ENCODE measurements at places on chromosomes 13 and 19.
A peak's percentile ranks its signal among the peaks of the same experiment; 100 is the strongest.

GRCh38 chr19:18502246-18502637, 19.6 kb downstream of the ELL start:
- no peak for DNase-seq

GRCh38 chr13:40464337-40465014, 202.0 kb downstream of the FOXO1 start:
- DNase-seq = no peak

GRCh38 chr13:67554746-67555452, 324.8 kb upstream of the PCDH9 start:
- no peak for DNase-seq

DNA sequence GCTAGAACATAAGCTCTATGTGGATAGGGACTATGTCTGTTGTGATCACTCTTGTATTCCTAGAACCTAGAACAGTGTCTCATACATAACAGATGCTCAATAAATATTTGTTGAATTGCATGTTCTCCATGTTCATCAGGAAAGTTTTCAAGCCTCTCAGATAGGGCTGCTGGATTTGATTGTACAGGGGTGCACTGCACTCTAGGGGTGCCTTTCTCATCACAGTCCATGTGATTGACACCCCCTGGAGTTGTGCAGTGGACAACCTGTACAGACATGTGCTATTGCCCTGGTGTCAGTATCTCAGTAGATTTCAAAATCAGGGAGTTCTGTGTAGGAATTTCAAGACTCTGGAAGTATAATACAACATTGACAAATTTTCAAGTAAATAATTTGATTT, 58.9 kb downstream of the MBNL2 start:
- DNase-seq = no peak

DNA sequence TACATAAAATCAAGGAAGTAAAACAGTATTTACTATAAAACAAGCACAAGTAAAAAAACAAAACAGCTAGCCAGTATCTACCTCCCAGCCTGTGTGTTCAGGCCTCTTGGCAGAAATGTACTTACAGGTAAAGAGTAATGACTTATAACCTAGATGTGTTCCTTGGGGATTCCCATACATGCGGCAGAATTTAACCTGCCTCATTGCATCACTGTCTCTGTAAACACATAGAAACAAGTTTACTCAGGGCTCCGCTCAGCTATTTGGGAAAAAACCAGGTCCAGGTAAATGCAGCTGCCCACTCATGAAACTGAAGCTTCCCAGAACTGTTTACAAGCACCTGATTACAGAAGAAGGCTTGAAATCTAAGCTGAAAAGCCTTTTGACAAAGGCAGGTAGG, 50.7 kb upstream of the SERP2 start:
- no peak for DNase-seq

DNA sequence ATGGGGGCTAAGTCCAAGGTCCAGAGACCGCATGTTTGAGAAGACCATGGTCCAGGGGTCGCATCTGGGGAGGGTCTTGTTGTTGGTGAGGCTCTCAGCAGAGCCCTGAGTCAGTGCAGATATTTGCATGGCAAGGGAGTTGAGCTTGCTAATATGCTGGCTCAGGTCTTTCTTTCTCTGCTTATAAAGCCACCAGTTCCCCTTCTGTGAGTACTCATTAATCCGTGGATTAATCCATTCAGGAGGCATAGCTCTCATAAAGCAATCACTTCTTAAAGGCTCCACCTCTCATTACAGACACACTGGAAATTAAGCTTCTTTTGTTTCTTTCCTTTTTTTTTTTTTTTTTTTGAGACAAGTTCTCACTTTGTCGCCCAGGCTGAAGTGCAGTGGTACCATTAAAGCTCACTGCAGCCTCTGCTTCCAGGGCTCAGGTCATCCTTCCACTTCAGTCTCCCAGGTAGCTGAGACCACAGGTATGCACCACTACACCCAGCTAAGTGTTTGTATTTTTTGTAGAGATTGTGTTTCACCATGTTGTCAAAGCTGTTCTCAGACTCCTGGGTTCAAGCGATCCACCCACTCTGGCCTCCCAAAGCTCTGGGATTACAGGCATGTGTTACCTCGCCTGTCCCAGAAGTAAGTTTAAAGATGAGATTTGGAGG, 216.4 kb downstream of the SLITRK5 start:
- no peak for DNase-seq

DNA sequence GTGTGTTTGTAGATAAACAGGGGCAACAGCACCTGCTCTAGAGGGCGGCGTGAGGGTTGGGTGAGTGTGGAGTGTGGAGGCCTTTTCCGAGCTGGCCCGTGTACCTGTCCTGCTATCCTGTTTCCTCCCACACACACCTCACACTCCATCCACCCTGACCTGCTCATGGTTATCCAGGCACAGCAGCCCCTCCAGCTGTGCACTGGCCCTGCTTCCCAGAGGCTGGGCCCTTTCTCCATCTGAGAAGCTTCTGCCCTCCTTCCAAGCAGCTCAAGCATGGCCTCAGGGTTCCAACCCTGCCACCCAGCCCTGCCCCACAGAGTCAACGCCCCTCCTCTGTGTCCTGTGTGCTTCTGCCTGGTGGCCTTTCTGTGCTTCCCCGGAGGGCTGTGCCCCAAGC, 86.9 kb downstream of the SOX1 start:
- DNase-seq = no peak

DNA sequence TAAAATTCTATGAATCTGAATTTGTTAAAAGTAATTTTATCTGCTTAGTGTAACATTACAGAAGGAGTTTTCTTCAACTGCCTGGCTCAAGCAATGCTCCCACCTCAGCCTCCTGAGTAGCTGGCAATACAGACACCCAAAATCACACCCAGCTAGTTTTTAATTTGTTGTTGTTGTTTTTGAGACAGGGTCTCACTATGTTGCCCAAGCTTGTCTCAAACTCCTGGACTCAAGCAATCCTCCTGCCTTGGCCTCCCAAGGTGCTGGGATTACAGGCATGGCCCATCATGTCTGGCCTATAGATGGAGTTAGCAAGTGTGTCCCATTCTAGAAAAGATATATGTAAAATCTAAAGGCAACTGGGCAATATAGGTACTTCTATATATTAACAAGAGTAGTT, 1580.4 kb upstream of the PRR20A start:
- DNase-seq = no peak

DNA sequence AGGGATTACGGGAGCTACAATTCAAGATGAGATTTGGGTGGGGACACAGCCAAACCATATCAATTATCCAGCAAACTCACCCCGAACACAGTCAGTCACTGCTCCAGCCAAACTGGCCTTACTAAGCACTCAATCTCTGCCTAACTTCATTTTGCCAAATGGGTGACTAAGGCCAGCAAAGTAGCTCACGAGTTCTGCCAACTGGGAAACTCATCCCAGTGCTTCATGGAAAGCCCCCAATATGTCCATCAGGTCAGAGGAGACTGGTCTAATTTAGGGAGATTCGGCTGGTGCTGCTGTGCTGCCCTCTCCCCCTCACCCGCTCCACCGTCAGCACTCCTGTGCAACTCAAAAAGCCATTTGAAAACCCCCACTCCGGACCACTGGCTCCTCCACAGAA, 324.0 kb downstream of the FOXO1 start:
- no peak for DNase-seq

- DNase-seq = no peak
These were observed 16.3 kb downstream of the LATS2 start for GRCh38 chr13:21045100-21045499.

GRCh38 chr13:97853550-97853949, 99.9 kb upstream of the IPO5 start:
- no peak for DNase-seq

DNA sequence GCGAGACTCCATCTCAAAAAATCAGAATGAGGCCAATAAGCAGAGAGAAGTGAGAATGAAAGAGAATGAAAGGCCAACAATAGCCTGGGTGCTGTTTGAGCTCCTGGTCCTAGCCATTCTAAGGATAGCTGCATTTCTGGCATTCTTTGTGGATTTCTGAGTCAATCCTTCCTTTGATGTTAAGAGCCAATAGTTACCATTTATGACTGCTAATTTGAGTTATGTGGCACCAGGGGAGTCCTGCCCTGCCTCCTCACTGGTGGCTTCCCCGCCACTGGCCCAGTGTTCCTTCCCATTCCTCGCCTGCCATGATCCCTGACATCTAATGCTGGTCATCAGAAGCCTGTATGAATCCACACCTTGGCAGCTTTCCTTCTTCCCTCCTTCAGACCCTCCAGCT, 991.2 kb downstream of the UQCRFS1 start:
- DNase-seq = no peak

- DNase-seq = no peak
These were observed 26.9 kb downstream of the POU2F2 start for GRCh38 chr19:42105368-42105767.

DNA sequence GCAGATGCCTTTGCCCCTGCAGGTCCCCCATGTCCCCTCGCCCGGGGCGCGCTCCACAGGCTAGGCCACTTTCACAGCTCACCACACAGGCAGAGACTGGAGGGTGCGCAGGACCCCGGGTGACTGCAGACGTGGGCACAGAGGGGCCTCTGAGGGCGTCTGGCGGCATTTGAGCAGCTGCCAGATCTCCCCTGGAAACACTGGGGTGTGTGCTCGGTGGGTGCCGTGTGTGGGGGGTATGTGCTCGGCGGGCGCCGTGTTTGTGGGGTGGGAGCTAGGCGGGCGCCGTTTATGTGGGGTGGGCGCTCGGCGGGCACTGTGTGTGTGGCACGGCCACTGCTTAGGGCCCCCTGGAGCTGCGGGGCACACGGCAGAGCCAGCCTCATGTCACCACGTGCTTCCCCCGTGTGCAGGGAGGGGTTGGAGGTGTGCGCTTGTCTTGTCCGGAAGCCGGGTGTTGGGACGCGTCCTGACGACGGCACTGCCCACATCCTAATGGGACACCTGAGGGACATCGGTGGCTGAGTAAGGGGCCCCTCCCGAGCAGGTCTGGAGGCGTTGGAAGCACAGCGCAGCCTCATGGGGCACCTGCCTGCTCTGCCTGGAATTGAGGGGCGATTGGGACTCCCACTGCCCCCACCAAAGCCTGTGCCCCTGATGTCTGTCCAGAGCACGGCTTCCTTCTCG, 16.7 kb downstream of the CSNK1G2 start:
- no peak for DNase-seq

DNA sequence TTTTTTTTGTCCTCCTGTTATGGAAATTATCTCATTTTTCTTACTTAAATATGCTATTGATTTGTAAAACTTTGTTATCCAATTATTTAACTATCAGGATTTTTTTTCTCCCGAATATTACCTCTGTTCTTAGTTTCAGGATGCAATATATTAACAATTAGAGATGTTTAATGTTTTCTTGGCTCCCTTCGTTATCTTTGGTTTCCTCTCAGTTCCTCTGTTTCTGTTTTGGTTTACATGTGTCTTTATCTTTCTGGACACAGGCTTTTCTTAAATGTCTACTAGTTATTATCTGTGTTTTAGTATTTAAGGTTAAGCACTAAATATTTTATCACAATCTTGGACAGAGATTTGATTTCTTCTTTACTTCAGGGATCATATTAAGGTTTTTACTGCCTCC, 462.2 kb upstream of the SLC10A2 start:
- DNase-seq = no peak

DNA sequence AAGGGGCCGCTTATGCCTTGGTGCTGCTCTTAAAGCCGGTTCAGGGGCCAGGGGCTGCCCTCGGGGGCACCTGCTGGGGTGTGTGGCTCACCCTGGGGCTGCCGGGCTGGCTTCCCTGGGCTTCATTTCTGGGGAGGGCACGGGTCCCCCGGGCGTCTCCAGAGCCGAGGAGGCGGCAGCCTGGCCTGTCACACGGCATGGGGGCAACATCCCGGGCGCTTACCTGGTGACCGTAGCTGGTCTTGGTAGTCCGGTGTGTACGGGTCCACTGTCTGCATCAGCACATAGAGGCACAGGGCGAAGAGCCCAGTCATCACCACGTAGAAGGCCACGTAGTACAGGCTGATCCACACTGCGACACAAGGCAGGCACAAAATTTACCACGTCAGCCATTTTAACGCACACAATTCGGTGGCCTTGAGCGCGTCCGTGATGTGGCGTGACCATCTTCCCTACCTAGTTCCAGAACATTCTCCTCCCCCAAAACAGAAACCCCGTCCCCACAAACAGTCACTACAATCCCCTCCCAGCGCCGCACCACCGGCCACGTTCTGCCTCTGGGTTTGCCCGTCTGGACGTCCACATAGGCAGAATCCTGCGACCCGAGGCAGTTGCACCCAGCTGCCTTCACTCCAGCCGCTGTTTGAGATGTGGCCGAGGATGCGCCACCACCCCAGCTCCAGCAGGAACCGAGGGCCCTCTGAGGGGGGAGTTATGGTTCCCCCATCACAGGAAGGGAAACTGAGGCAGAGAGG, 3.2 kb downstream of the ATP4B start:
- DNase-seq = no peak

- DNase-seq = no peak
These were observed 3.0 kb upstream of the EFNA2 start for GRCh38 chr19:1282588-1283206.

- no peak for DNase-seq
These were observed 356.1 kb downstream of the FGF14 start for GRCh38 chr13:102045731-102046130.

DNA sequence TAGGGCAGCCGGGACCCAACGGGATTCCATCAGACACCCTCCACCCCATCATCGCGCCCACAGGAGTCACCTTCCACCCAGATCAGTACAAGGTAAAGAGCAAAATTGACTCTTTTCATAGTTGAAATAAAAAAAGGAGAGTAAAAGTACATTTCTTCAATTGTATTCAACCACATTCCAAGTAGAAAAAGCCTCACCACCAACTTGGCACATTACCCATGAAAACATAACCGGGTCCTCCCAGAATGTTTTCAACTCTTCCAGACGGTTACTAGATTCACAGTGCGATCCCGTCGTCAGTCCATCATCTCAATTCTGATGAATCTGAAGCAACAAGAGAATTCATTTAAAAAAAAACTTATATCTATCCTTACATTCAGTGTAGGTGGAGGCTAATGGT, 125.2 kb downstream of the RAB20 start:
- no peak for DNase-seq

GRCh38 chr19:6214881-6215541, 64.8 kb downstream of the MLLT1 start:
- DNase-seq = no peak

DNA sequence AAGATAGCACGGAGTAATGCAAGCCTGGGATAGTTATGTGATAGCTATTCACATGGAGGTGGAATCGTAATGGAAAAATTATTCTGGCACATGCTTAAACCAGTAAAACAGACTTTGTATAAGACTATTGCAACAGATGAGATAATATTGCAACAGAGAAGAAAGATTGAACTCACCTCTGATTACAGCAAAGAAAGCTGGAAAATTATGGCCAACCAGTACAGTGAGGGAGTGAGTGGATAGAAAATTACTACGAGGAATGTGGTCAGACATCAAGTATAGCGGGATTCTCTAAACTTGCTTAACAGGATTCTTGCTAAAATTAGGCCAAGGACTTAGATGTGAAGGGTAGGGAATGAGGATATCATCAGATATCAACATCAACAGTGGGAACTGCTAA, 397.6 kb upstream of the KLHL1 start:
- DNase-seq = no peak

- peak; percentile 90 for DNase-seq
These were observed 33.2 kb downstream of the RASA3 start for GRCh38 chr13:114099191-114099590.

GRCh38 chr13:45335397-45336024, 5.5 kb downstream of the TPT1 start:
- DNase-seq = no peak

- DNase-seq = no peak
These were observed 1347.3 kb downstream of the PCDH9 start for GRCh38 chr13:65882810-65883209.

GRCh38 chr13:100304229-100304628, 215.3 kb downstream of the PCCA start:
- DNase-seq = no peak
